ENCODE measurements at places on chromosomes 6 and 20.

GRCh38 chr6:71190809-71191208 lies 97.8 kb upstream of the OGFRL1 start:
- DNase-seq, result no peak

GRCh38 chr6:5501837-5502236 lies 240.5 kb downstream of the FARS2 start:
- no peak for DNase-seq

GRCh38 chr20:22925613-22925983 lies 109.5 kb upstream of the SSTR4 start:
- no peak for DNase-seq

GRCh38 chr6:53483423-53484353 lies 61.2 kb downstream of the GCLC start:
- DNase-seq, result peak; percentile 62

DNA sequence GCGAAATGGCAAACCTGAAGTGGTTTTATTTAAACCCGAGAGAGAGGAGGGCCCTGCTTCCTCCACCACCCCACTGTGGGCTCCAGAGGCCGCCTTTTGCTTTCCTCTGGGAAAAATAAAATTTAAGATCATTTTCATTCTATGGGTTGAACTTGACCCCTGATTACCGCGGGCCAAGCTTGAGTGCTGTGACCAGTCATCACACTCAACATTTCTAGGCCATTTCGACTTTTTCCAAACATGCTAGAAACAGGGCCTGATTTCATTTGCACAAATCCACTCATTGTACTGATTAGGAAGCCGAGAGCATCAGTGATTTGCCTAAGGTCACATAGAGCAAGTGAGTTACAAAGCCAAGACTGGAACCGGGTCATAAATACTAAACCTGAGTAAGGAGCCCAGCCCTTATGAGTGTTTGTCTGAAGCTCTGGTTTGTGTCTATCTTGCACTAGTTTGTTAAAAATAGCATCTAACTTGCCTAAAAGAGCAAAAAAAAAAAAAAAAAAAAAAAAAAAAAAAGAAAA lies 179.7 kb downstream of the DLL1 start:
- DNase-seq, result no peak

- DNase-seq, result no peak
Observed at GRCh38 chr6:93183531-93183972, 235.8 kb downstream of the EPHA7 start.

GRCh38 chr6:3871515-3871914 lies 22.3 kb downstream of the FAM50B start:
- DNase-seq, result no peak
